Glutamatergic neuron (in vitro differentiated cells): ENCODE measurements at places on chromosomes 12 and 14. TPM values are rescaled to one million over a fixed set of nuclear protein-coding genes. Genes with fewer than 3 reads are reported as not detected.

DNA sequence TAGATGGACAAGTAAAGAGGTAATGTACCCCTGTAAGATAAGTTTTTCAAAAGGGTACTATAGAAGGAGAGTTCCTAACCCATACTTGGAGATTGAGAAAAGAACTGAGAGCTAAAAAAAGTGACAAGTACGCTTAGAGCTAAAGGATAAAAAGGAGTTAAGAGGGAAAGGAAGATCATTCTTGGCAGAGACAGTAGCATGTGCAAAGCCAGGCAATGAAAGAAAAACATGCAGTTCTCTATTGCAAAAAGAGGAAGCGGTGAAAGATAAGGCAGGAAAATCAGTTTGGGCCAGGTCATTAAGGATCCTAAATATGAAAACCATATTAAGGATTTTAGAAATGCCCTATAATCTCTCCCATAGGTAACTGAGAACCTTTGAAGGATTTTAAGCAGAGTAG, 500.4 kb upstream of the GARIN6 start:
- no peaks in the 10 kb centered on the region for H3K36me3 ChIP-seq
- H3K27me3 ChIP-seq = no peaks in the 10 kb centered on the region
- no peak overlapping the region for H3K27ac ChIP-seq
- H3K4me1 ChIP-seq = no peaks in the 10 kb centered on the region
- DNase-seq = no peak

GRCh38 chr14:28673056-28673455, 93.5 kb upstream of the FOXG1 start:
- no peak overlapping the region for H3K27ac ChIP-seq
- no peak overlapping the region for H3K4me3 ChIP-seq
- H3K27me3 ChIP-seq = no peaks in the 10 kb centered on the region
- no peaks in the 10 kb centered on the region for H3K4me1 ChIP-seq
- H3K36me3 ChIP-seq = no peaks in the 10 kb centered on the region
- DNase-seq = no peak

GRCh38 chr12:95723693-95724384, 66.7 kb downstream of the NTN4 start:
- no peaks in the 10 kb centered on the region for H3K27me3 ChIP-seq
- H3K36me3 ChIP-seq = no peaks in the 10 kb centered on the region
- H3K4me3 ChIP-seq = no peak overlapping the region
- H3K4me1 ChIP-seq = no peaks in the 10 kb centered on the region
- DNase-seq = no peak
- H3K27ac ChIP-seq = no peak overlapping the region

DNA sequence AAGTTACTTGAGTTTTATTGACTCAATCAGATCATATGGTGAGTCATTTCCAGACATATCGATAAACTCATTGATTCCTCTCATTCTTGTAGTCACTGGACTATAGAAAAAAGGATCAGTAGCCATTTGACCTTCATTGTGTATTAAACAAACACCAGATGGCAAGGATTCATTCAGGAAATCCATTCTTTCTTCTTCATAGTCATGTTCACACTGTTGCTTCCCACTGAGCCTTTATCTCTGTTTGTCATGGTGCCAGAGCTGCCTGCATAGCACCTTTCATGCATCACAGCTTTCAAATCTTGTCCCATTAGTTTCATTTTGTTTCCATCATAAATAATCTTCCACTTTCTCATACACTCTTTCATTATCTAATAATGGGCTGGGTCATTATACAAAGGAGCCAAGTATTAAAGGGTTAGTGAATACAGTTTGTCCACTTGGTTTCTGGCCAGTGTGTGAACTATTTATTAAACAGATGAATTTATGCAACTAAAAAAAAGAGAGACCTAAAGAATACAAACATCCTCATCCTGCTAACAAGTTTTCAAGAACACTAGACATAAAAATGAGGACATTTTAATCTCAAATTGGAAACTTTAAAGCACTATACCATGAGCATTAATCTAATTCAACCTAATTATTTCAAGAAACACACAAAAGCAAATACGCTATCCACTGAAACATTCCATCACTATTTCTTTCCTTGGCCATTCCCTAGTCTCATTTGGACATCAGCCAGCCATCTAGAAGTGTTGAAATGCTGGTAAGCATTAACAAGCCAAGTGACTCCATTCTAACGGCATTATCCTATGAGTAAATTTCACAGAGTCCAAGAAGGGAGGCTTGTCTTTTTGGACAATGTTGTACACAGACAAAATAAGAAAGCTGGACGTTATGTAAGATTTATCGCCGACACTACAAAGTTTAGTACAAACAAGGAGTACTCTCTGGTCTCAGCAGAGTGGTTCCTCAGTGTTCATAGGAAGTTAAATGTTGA, 476.5 kb downstream of the FOXG1 start:
- no peak for DNase-seq
- no peaks in the 10 kb centered on the region for H3K4me1 ChIP-seq
- no peak overlapping the region for H3K4me3 ChIP-seq
- no peak overlapping the region for H3K27ac ChIP-seq
- H3K36me3 ChIP-seq = no peaks in the 10 kb centered on the region
- H3K27me3 ChIP-seq = no peaks in the 10 kb centered on the region

- no peaks in the 10 kb centered on the region for H3K4me1 ChIP-seq
- H3K36me3 ChIP-seq = no peaks in the 10 kb centered on the region
- H3K27ac ChIP-seq = no peak overlapping the region
- H3K4me3 ChIP-seq = no peak overlapping the region
Measured at GRCh38 chr12:107921062-107921461, 146.6 kb downstream of the ASCL4 start.

The GSC gene
- total RNA-seq = not detected

The TAS2R46 gene
- total RNA-seq = 3.3 TPM

The PZP gene
- not detected for total RNA-seq

GRCh38 chr14:32724867-32725471, 213.7 kb upstream of the NPAS3 start:
- DNase-seq = no peak
- peaks cover 4% of the 10 kb centered on the region for H3K36me3 ChIP-seq
- peaks cover 9% of the 10 kb centered on the region for H3K4me1 ChIP-seq
- no peak overlapping the region for H3K27ac ChIP-seq

The ASB2 gene
- 16.6 TPM for total RNA-seq

DNA sequence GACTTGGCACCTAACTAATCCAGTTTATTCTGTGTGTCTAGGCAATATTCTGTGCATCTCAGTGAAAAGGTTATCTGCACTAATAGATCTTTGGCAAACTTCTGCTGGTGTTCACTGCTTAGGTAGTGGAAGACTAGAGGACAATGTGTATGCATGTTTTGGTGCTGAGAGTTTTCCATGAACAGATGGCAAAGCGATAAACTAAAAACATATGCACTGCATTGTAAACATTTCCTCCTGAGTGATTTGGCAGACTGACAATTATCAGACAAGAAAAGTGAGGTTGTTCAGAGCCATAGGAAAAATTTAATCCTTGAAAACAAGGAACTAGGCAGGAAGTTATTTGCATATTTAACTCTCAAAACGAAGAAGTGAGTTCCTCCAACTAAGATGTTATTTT, 400.4 kb downstream of the ATP23 start:
- peaks cover 15% of the 10 kb centered on the region for H3K4me1 ChIP-seq
- no peak overlapping the region for H3K27ac ChIP-seq
- no peak overlapping the region for H3K4me3 ChIP-seq

DNA sequence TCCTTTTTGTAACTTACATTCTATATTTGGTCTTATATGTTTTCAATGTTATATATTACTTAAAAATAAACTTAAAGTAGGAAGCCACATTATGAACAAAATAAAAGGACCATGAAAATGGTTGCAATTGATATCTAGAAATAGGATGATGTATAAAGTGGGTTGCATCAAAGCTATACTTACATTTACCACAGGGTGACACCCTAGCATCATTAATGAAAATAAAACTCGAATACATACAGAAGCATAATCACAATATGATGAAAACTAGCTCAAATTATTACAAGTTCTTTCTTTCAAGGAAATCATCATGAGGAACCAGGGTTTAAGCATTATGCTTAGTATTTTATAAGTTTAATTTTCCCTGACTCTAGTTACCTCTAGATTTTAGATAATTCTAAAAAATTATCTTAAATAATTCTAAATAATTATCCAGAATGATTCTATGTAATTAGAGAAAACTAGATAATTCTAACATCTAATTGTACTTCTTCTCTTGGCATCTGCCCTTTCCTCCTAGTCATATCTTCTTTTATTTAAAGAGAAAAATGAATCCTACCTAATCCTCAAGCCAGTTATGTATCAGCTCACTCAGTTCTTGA, 31.2 kb downstream of the TAS2R7 start:
- no peaks in the 10 kb centered on the region for H3K36me3 ChIP-seq
- H3K27me3 ChIP-seq = peaks cover 2% of the 10 kb centered on the region
- no peak overlapping the region for H3K27ac ChIP-seq
- no peak overlapping the region for H3K4me3 ChIP-seq

DNA sequence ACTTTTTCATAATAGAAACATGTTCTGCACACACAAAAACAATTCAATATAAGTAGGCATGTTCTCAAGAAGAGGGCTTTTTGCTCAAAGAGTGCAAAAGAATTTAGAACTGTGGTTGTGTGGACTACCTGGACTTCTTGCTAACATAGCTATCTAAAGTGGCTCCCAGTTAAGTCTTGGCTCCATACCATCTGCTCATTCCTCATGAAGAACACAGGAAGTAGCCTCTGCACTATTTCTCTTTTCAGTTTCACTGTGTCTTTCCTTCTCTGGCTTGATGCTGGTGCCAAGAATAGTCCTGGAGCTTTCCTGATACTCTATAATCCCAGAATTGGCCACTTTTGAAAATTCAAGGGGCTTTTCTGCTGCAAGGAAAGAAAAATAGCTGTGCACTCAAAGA, 127.4 kb downstream of the CCER1 start:
- no peak for DNase-seq
- no peaks in the 10 kb centered on the region for H3K27me3 ChIP-seq
- H3K36me3 ChIP-seq = no peaks in the 10 kb centered on the region
- no peaks in the 10 kb centered on the region for H3K4me1 ChIP-seq
- H3K27ac ChIP-seq = no peak overlapping the region

The SERPINA5 gene
- not detected for total RNA-seq

GRCh38 chr14:104081951-104082464, 3.5 kb upstream of the ASPG start:
- no peak overlapping the region for H3K4me3 ChIP-seq
- DNase-seq = no peak
- H3K27me3 ChIP-seq = peaks cover 9% of the 10 kb centered on the region

- H3K4me3 ChIP-seq = no peak overlapping the region
- H3K4me1 ChIP-seq = no peaks in the 10 kb centered on the region
- no peak for DNase-seq
- H3K36me3 ChIP-seq = no peaks in the 10 kb centered on the region
- H3K27me3 ChIP-seq = no peaks in the 10 kb centered on the region
- no peak overlapping the region for H3K27ac ChIP-seq
Measured at GRCh38 chr12:62328296-62328921, 68.2 kb downstream of the USP15 start.

- H3K27me3 ChIP-seq = no peaks in the 10 kb centered on the region
- no peaks in the 10 kb centered on the region for H3K4me1 ChIP-seq
- H3K4me3 ChIP-seq = no peak overlapping the region
- DNase-seq = no peak
- no peaks in the 10 kb centered on the region for H3K36me3 ChIP-seq
- no peak overlapping the region for H3K27ac ChIP-seq
Measured at GRCh38 chr12:107200394-107200793, 107.0 kb upstream of the CRY1 start.

The RD3L gene
- not detected for total RNA-seq

DNA sequence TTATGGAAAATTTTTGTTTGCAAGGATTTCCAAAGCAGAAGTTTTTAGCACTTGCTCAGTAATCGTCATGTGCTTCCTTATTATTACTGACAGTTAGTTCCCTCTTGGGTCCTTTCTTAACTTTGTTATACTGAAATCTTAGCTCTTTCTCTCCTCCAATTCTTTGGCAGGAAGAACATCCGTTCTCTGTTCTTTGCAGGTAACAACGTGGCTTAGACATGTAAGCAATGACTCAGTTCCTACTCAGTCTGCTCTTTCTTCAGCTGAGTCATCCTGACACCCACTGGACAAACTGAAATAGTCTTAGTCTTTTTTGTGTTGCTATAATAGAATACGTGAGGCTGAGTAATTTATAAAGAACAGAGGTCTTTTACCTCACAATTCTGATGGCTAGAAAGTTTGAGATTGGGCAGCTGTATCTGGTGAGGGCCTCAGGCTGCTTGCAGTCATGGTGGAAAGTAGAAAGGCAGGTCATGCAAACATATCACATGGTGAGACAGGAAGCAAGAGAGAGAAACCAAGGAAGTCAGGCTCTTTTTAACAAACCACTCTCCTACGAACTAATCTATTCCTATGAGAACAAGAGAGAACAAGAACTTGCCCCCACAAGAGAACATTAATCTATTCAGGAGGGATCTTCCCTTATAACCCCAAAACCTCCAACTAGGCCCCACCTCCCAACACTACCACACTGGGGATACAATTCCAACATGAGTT, 49.2 kb downstream of the TESPA1 start:
- DNase-seq = no peak
- H3K27ac ChIP-seq = no peak overlapping the region
- peaks cover 6% of the 10 kb centered on the region for H3K36me3 ChIP-seq
- peaks cover 11% of the 10 kb centered on the region for H3K4me1 ChIP-seq

The LRRC9 gene
- 1.3 TPM for total RNA-seq

DNA sequence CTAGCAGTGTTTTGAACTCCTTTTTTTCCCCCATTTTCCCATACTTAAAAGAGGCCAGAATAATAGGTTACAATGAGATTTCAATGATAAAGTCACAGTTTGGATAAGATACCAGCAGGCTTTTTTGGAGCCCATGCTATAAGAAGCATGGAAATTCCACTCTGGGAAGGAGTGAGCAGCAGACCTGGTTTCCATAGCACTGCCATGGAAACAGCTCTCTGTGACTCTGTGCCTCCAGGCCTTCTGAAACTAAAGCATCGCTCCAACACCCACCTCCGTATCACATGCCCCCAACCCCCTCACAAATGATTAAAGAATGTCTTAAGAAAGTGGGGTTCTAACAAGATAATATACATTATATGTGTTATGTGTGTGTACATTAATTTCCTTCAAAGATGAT, 165.0 kb downstream of the GRIN2B start:
- H3K36me3 ChIP-seq = no peaks in the 10 kb centered on the region
- H3K4me1 ChIP-seq = no peaks in the 10 kb centered on the region
- no peak for DNase-seq
- H3K4me3 ChIP-seq = no peak overlapping the region
- H3K27ac ChIP-seq = no peak overlapping the region
